ENCODE measurements at places on chromosomes 2 and 18. TPM values are rescaled to one million over a fixed set of nuclear protein-coding genes. Genes with fewer than 3 reads are reported as not detected.

Gene HOXD8
- 3.9 TPM for total RNA-seq

Gene ANTXR1
- total RNA-seq, result 137 TPM

Gene ZBTB7C
- total RNA-seq, result not detected

Gene ECEL1
- not detected for total RNA-seq

Gene BIN1
- 24.0 TPM for total RNA-seq

Gene AQP12B
- not detected for total RNA-seq

Gene PLGLB2
- total RNA-seq, result 1.3 TPM

Gene HOXD4
- 0.40 TPM for total RNA-seq

Gene SPAG16
- 13.9 TPM for total RNA-seq

Gene ARHGAP28
- total RNA-seq, result not detected

Gene NYAP2
- not detected for total RNA-seq

Gene RGPD4
- not detected for total RNA-seq

Gene CD8B2
- total RNA-seq, result not detected

Gene DNAJB2
- 45.4 TPM for total RNA-seq

Gene DIPK1C
- total RNA-seq, result not detected

Gene GLB1L
- total RNA-seq, result 5.6 TPM

Gene MATN3
- 1.3 TPM for total RNA-seq

Gene FABP1
- total RNA-seq, result not detected

Gene DOK6
- total RNA-seq, result not detected

Gene PID1
- 7.0 TPM for total RNA-seq

Gene RFTN2
- not detected for total RNA-seq

Gene GAL3ST2
- total RNA-seq, result 0.26 TPM

Gene ELOA2
- total RNA-seq, result not detected

Gene CNOT11
- total RNA-seq, result 36.6 TPM

Gene PKDCC
- total RNA-seq, result not detected

Gene FOXI3
- total RNA-seq, result not detected

Gene ANO7
- total RNA-seq, result 0.69 TPM

Gene PGAP1
- 7.8 TPM for total RNA-seq

Gene RESP18
- not detected for total RNA-seq

Gene NEU4
- 0.13 TPM for total RNA-seq

Gene B4GALT6
- not detected for total RNA-seq

Gene RUFY4
- total RNA-seq, result not detected

Gene KIF1A
- total RNA-seq, result not detected

Gene C1QL2
- total RNA-seq, result not detected

Gene MALL
- total RNA-seq, result 48.7 TPM

Gene TTN
- total RNA-seq, result 0.29 TPM

Gene CD28
- total RNA-seq, result not detected

Gene CD302
- 1.8 TPM for total RNA-seq

Gene UGT1A6
- total RNA-seq, result not detected

Gene NFU1
- 80.4 TPM for total RNA-seq

Gene REG1B
- not detected for total RNA-seq

Gene SULT1C2
- total RNA-seq, result not detected
